ENCODE measurements at places on chromosomes 6 and 20.

- no peaks in the 10 kb centered on the region for H3K27me3 ChIP-seq
- H3K4me3 ChIP-seq, result no peak overlapping the region
- H3K4me1 ChIP-seq, result no peaks in the 10 kb centered on the region
- no peaks in the 10 kb centered on the region for H3K36me3 ChIP-seq
Measured at GRCh38 chr20:9054176-9054575, 14.7 kb upstream of the PLCB4 start.

GRCh38 chr6:4861564-4861963 lies 85.4 kb downstream of the CDYL start:
- H3K4me1 ChIP-seq, result no peaks in the 10 kb centered on the region
- no peaks in the 10 kb centered on the region for H3K27me3 ChIP-seq
- no peak for DNase-seq
- H3K4me3 ChIP-seq, result no peak overlapping the region

- H3K27ac ChIP-seq, result no peak overlapping the region
- H3K27me3 ChIP-seq, result peaks cover 10% of the 10 kb centered on the region
- H3K4me3 ChIP-seq, result no peak overlapping the region
- no peaks in the 10 kb centered on the region for H3K36me3 ChIP-seq
- no peak for DNase-seq
Measured at GRCh38 chr6:119350952-119351372, 1.4 kb upstream of the MAN1A1 start.

GRCh38 chr6:43095939-43096338 lies 19.8 kb downstream of the PTK7 start:
- H3K36me3 ChIP-seq, result no peaks in the 10 kb centered on the region
- no peaks in the 10 kb centered on the region for H3K27me3 ChIP-seq
- DNase-seq, result no peak
- H3K27ac ChIP-seq, result no peak overlapping the region
- H3K4me1 ChIP-seq, result peaks cover 17% of the 10 kb centered on the region
- no peak overlapping the region for H3K4me3 ChIP-seq

DNA sequence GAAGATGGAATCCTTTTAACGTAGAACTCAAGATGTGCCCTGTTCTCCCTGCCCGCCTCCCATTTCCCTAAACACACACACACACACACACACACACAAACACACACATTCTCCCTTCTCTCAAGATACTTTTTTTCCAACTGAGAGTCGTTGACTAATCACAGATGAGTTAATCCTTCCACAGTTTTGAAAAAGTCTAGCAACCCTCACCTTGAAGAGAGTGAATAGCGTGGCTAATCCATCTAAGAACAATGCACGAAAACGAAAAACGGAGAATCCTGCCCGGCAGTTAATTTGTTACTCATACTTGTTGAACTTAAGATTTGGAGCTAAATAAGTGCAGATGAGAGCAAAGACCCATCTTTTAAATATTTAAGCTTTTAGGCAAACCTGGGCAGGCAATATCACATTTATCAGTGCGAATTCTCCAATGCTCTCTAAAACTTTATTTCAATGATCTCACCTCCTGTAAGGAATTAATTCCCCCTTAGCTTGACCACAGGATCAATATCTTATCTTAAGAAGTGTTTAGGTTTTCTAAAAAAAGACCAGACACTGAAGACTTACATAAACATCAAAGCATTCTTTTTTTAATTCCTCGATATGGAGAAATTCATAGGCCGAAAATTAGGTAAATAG lies 1.1 kb downstream of the AGPAT4 start:
- peaks cover 3% of the 10 kb centered on the region for H3K36me3 ChIP-seq
- peak overlapping the region; percentile 99 for H3K27ac ChIP-seq
- peak overlapping the region; percentile 93 for H3K4me3 ChIP-seq
- peak; percentile 63 for DNase-seq
- peaks cover 10% of the 10 kb centered on the region for H3K4me1 ChIP-seq

DNA sequence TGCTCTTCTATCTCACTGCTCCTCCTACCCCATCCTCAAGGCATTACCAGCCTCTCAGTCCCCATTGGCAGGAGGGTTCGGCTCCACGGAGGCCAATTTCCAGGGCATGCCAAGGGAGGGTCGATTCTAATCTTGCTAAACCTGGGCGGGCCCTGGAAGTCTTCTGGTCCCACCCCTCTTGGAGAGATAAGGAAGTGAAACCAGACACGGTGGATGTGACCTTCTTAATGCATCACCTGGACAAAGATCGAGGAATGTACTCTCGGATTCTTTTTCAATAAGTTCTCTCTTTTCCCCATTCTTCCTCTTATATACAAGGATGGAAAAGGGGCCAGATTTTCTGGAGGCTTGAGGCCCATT lies 112.2 kb upstream of the ARMC2 start:
- H3K36me3 ChIP-seq, result no peaks in the 10 kb centered on the region
- H3K4me1 ChIP-seq, result peaks cover 6% of the 10 kb centered on the region
- no peaks in the 10 kb centered on the region for H3K27me3 ChIP-seq
- no peak overlapping the region for H3K27ac ChIP-seq
- DNase-seq, result no peak

DNA sequence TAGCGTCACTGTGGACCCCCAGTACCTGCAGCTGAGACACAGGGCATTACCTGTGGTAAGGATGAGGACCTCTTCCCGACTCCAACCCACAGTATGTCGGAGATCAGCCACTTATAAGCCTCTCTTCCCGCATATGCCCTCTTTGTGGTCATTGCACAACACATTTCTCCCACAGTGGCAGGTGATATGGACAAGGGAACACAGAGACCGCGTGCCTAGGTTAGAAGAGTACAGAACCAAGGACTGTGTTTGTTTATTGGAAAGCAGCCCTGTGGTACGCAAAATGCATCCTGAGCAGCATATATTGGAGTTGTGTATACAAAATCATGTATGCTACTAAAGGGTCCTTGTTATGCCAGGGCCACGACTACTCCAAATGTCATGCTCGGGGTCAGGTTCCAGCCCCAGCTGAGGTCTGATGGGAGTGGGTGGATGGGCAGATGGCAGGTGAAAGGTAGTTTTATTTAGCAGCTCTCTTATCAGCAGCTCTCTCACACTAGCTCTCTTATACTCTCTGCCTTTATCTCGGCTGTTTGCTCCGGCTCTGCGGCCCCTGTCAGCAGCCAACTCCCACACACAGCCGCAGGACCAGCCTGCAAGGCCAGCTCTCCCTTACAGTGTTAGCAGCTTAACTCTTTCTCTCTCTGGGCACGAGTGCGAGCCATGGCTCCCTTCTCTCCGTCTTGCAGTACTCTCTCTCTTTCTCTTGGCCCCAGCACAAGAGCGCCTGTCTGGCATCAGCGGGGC lies 569.0 kb downstream of the KIF16B start:
- DNase-seq, result no peak
- H3K27me3 ChIP-seq, result peaks cover 5% of the 10 kb centered on the region
- H3K36me3 ChIP-seq, result no peaks in the 10 kb centered on the region
- H3K27ac ChIP-seq, result no peak overlapping the region

DNA sequence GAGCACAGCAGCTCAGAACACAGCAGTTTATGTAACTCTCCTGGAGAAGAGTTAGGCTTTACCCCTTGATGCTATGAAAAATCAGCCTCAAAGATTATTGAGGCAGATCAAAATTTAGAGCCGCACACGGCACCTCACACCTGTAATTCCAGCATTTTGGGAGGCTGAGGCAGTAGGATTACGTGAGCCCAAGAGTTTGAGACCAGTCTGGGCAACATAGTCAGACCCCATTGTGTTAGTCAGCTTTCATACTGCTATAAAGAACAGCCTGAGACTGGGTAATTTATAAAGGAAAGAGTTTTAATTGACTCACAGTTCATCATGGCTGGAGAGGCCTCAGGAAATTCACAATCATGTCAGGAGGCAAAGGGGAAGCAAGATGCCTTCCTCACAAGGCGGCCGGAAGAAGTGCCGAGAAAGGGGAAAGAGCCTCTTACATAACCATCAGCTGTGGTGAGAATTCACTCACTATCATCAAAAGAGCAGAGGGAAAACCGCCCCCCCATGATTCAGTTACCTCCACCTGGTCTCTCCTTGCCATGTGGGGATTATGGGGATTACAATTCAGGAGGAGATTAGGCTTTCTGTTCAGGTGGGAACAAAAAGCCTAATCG lies 87.7 kb downstream of the SGK1 start:
- no peak overlapping the region for H3K27ac ChIP-seq
- H3K36me3 ChIP-seq, result no peaks in the 10 kb centered on the region
- DNase-seq, result no peak
- H3K27me3 ChIP-seq, result no peaks in the 10 kb centered on the region
- no peaks in the 10 kb centered on the region for H3K4me1 ChIP-seq
- no peak overlapping the region for H3K4me3 ChIP-seq

- peaks cover 10% of the 10 kb centered on the region for H3K4me1 ChIP-seq
- peak overlapping the region; percentile 62 for H3K27ac ChIP-seq
- no peak for DNase-seq
- no peaks in the 10 kb centered on the region for H3K27me3 ChIP-seq
- peak overlapping the region; percentile 100 for H3K4me3 ChIP-seq
Measured at GRCh38 chr6:10695086-10695657, 400 bp downstream of the PAK1IP1 start.

GRCh38 chr6:137165375-137166246 lies 7.8 kb downstream of the IL22RA2 start:
- no peaks in the 10 kb centered on the region for H3K36me3 ChIP-seq
- no peaks in the 10 kb centered on the region for H3K4me1 ChIP-seq
- no peak for DNase-seq
- H3K27me3 ChIP-seq, result no peaks in the 10 kb centered on the region

DNA sequence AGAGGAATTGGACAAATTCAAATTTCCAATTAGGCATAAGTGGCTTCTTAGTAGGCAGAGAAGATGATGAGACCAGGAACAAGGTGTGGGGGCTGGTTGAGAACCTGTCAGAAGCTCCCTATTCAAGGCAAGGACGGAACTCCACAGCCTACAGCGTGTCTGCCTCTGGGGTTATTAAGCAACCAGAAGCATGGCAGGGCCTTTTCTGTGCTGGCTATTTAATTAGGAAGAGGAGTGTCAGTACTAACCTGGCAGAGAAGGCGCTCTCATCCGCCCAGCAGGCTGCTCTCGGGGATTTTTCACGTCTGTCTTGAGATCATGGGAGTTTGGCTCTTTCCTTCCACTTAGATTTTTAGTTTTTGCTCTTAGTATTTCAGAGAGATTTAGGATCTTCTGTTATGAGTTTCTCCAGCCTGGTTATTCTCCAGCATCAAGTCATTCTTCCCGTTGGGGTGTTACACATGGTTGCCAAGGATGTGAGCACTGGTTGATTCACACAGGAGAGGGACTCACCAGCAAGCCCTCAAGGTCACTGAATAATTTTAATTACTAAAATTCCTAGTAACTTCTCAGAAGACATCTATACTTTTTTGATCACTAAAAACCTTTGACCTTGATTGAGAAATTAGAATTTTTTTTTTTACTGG lies 23.9 kb downstream of the ADTRP start:
- H3K27me3 ChIP-seq, result no peaks in the 10 kb centered on the region
- H3K27ac ChIP-seq, result no peak overlapping the region
- no peak for DNase-seq
- H3K36me3 ChIP-seq, result no peaks in the 10 kb centered on the region
- H3K4me3 ChIP-seq, result no peak overlapping the region

- H3K4me3 ChIP-seq, result no peak overlapping the region
- no peaks in the 10 kb centered on the region for H3K4me1 ChIP-seq
- no peak overlapping the region for H3K27ac ChIP-seq
- no peaks in the 10 kb centered on the region for H3K36me3 ChIP-seq
- no peak for DNase-seq
- no peaks in the 10 kb centered on the region for H3K27me3 ChIP-seq
Measured at GRCh38 chr6:105884011-105884410, 202.1 kb upstream of the PRDM1 start.

- H3K4me3 ChIP-seq, result no peak overlapping the region
- DNase-seq, result no peak
- H3K27ac ChIP-seq, result no peak overlapping the region
- no peaks in the 10 kb centered on the region for H3K36me3 ChIP-seq
Measured at GRCh38 chr20:31821427-31821826, 2.3 kb downstream of the MYLK2 start.

GRCh38 chr6:90978046-90978445 lies 391.2 kb upstream of the MAP3K7 start:
- no peaks in the 10 kb centered on the region for H3K36me3 ChIP-seq
- no peaks in the 10 kb centered on the region for H3K4me1 ChIP-seq
- H3K4me3 ChIP-seq, result no peak overlapping the region
- H3K27me3 ChIP-seq, result no peaks in the 10 kb centered on the region
- no peak for DNase-seq

All from neuronal stem cell (in vitro differentiated cells).